ENCODE measurements at places on chromosomes 12 and 14. TPM values are rescaled to one million over a fixed set of nuclear protein-coding genes. Genes with fewer than 3 reads are reported as not detected.

Gene RFLNA
- total RNA-seq: not detected

Gene LIN52
- 16.9 TPM for total RNA-seq

Gene ZC2HC1C
- 3.7 TPM for total RNA-seq

Gene TSPAN8
- not detected for total RNA-seq

Gene NEUROD4
- total RNA-seq: not detected

Gene SLC17A8
- total RNA-seq: not detected

Gene IL31
- total RNA-seq: not detected

Gene AKAP3
- 2.4 TPM for total RNA-seq

Gene STAC3
- total RNA-seq: 6.8 TPM

Gene TAS2R7
- total RNA-seq: not detected

Gene PIANP
- total RNA-seq: 15.4 TPM

DNA sequence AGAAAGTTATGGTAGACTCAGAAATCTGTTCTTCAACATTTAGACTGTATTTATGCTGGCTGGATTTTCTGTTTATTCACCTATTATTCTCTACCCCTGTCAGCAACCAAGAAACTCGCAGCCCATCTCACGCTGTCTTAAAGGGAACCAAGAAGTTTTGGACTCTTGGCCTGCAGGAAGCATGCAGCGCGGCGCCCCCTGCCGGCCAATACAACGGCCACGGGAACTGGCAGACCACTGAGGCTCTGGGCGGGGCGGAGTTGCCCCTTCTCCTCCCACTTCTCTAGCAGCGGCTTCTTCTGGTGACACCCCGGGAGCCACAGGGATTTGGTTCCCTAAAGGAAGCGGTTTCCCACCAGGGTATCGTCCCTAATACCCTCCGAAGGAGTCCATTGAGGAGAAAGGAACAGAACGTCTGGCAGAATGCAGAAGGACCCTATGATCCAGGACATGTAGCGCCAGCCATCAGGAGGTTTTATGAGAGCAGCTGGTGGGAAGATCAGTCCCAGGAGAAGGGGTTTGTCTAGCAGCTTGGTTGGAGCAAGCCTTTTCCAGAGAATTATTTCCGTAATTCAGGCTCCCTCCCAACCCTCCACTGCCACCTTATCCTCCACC is 21.0 kb upstream of the RNASE2 start:
- peak; percentile 44 for DNase-seq

DNA sequence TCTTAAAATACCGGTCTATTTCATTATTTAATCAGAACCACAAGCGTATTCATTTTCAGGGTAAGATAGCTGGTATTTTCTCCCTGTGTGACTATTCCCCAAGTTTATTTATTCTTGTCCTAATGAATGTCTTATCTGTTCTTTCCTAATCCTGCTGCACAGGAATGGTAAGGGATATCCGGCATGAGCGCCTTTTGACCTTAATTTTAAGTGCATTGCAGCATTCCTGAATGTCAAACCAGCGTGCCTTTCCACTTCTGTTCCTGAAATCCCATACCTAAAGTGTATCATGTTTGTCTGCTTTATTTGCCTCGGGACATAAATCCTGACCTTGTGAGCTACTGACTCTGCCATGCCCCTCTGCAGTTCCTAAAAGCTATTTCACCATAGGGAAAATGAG is 1713.2 kb upstream of the FLRT2 start:
- DNase-seq: no peak

GRCh38 chr14:101101456-101102056 is 198.0 kb upstream of the RTL1 start:
- no peak for DNase-seq

DNA sequence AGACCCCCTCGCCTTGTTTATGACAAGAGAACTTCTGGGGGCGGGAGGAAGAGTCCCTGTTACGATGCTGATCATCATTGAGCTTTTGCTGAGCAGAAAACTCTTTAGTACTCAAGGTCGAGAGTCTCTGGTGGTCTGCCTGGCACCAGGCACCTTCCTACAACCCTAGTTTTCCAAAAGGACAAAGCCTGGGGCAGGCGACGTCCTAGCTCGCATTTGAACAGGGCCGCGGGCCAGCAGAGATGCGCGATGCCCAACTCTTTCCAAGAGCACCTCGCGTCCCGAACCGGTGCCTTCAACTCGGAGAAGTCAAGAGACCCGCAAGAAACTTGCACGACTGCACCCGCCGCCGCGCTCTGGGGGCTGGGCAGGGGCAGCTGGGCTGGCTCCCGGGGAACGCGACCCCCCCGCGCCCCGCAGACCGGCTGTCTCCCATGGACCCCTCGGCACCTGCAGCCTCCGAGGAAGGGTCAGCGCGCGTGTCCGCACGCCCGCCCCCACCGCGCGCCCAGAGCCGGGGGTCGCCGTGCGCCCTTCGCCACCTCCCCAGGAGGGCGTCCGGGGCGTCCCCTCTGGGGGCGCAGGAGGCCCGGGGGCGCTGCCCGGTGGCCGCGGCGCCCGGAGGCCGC is 377 bp upstream of the BCL7A start:
- DNase-seq: peak; percentile 67

GRCh38 chr12:57233357-57234232 is 4.1 kb downstream of the SHMT2 start:
- no peak for DNase-seq

DNA sequence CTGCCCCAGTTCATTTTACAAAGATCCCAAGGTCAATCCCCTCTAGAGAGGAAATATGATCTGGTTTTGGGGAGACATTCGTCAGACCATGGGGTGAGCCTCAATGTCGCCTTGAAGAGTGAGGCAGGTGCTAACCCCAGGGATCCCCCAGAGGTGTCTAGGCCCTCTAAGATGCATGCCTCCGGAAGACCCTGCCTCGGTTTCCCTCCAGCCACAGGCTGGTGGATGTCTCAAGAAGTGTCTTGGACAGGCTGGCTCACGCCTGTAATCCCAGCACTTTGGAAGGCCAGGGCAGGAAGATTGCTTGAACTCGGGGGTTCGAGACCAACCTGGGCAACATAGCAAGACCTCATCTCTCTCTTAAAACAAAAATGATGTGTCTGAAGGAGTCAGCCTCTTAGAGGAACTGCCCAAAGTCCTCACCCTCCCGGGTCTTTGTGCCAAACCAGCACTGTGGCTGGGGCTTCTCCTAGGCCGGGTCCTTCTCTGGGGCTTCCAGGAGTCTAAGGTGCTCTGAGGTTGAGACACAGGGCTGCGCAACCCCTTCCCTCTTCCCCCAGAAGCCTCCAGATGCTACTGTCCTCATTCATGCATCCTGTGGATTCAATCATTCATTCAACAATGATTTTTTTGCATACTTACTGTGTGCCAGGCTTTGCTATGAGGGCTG is 24.7 kb upstream of the BEGAIN start:
- no peak for DNase-seq

DNA sequence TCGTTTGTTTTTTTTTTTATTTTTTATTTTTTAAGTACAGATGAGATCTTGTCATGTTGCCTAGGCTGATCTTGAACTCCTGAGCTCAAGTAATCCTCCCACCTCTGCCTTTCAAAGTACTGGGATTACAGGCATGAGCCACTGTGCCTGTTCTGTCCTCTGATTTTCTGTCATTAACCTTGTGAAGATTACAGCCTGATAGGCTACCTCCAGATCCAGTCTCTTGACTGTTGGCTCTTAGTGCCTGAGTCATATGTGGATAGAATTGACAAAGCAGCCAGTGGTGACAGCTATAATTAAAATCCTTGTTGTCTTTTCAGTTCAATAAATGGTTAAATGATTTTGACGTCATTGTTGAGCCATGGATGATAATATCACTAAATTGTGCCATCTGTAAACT is 21.3 kb upstream of the REP15 start:
- DNase-seq: no peak

DNA sequence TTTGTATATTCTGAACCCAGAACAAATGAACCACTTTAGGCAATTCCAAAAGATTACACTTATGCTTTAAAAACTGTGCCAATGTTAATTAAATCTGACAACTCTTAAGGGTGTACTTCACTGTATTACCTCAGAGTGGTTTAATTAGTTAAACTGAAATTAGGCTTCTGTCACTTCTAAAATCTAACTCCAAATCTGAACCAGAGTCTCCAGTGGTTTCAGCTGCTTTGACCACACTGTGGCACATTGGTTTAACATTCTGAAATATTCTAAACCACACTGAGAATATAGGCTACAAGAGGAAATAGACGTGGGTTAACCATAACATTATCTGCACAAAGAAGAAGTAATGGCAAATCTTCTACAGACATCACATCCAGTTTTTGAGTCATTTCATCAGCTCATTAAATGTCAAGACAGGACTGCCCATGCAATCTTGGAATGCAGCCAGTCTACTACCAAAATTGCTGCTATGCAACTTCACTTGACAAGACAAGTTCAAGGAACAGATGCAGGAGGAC is 94.8 kb downstream of the LRP6 start:
- DNase-seq: no peak

- peak; percentile 42 for DNase-seq
Observed at GRCh38 chr14:61296719-61297502, 15.8 kb upstream of the TMEM30B start.

DNA sequence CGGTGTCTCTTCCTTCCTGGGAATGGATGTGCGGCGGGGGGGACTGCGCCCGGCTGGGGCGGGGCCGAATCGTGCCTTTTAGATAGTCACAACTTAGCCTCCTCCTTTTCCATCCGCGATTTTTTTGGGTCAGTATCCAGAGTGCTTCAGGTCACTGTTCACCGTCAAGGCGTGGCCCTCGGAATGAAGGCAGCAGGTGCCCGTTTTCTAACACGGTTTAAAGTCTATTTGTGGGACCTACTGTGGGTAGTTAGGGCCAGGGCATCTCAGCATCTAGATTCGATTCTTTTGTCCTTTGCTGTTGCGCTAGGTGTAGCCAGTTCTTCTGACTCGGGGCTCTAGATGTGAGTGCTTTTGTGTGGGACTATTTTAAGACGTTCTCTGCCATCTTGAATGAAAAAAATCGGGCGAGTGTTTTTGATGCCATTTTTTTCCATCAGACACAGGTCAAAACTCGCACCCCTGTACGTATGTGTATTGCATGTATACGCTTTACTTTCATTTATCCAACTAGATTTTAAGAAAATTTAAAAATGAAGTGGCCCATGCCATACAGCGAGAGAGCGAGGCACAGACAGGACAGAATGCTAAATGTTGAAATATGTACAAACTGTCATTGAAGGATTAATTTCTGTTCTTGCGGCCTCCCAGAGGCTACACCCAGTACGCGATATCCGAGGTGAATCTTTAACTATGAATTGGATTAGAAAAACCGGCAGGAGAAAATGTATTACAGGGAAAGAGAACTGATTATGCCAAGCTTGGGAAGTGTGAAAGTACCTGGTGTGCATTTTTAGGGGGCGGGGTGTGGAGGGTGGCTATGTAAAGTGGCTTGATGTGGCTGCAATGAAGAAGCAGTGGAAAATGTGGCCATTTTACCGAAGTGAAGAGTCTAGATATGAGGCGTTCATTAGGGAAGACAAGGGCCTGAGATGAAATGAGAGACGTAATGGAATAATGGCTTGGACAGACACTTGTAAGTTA is 835 bp downstream of the VEZT start:
- peak; percentile 79 for DNase-seq

GRCh38 chr12:124554429-124555029 is 12.9 kb downstream of the NCOR2 start:
- no peak for DNase-seq

- no peak for DNase-seq
Observed at GRCh38 chr12:48184549-48184922, 1.1 kb downstream of the CCDC184 start.

GRCh38 chr14:99563749-99564129 is 40.3 kb downstream of the CCDC85C start:
- no peak for DNase-seq

DNA sequence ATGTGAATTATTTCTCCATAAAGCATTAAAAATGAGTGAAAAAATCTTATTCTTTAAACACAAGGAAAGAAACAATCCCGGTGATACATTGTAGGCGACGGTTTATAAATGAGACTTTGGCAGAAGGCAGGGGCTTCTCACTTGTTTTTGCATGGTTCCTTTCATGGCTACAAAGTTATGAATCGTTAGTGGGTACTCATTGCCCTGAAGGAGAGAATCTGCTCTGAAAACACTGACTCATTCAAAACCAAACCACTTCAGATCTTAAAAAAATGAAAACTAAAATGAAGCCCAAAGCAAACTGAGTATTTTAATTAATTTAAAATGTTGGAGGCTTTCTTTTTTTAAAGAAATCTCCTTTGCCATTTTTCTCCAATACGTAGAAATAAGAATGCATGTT is 41.4 kb upstream of the AMIGO2 start:
- no peak for DNase-seq

GRCh38 chr14:54169254-54169924 is 212.8 kb upstream of the BMP4 start:
- no peak for DNase-seq
